GM23248 (cell line): ENCODE measurements at places on chromosomes 2 and 18.

DNA sequence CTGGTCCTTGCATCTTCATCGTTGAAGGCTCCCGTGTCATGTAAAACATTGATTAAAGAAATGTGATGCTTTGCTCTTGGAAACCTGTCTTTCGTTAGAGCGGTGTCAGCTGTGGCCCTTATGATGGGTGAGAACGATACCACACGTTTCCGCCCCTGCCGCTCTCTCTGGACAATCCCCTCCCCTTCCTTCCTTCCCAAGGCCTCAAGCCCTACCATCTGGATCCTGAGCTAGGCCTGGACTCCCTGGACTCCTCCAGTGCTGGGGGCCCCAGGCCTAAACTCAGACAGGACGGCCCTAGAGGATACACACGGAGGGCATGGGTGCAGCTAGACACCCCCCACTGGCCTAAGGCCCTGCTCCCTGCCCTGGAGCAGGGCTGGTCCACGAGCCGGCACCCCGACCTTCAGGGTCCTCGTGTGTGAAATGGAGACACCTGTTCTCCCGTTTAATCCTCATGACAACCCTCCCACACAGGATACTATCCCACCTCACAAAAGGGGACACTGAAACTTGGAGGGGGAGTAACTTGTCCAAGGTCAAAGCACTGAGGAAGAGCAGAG is 13.2 kb downstream of the BIN1 start:
- DNase-seq: no peak

DNA sequence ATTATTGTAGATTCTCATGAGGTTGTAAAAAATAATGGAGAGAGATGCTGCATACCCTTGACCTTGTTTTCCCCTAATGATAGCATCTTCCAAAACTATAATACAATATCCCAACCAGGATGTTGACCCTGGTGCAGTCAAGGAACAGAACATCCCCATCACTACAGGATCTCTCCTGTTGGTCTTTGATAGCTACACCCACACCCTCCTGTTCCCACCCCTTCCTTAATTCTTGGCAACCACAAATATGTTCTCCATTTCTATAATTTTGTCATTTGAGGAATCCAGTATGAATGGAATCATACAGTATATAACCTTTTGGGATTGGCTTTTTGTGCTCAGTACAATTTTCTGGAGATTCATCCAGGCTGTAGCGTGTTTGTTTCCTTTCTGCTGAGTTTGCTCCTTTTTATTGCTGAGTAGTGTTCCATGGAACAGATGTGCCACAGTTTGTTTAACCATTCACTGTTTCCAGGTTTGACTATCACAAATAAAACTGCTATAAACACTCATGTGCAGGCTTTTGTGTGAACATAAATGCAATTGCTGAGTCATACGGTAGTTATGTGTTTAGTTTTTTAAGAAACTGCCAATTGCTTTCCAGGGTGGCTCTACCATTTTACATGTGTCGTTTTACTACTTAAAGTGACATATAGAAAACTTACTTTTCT is 22.2 kb downstream of the MCFD2 start:
- peak; percentile 60 for DNase-seq

DNA sequence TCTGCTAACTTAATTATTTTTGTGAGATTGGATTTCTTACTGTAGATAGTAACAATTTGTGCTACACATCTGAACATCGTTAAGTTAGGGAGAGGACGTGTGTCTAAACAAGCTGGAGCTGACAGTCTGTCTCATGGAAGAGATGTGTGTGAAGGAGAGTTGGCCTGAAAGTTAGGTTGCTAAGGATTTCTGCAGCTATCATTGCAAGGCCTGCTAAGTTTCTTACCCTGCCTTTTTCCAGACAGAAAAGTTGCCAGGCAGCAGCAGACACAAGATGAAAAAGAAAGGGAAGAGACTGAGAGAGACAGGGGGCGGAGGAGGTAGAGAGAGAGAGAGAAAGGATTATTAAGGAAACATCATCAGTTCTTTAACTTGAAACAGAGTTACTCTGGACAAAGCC is 4.1 kb upstream of the LRP1B start:
- no peak for DNase-seq

DNA sequence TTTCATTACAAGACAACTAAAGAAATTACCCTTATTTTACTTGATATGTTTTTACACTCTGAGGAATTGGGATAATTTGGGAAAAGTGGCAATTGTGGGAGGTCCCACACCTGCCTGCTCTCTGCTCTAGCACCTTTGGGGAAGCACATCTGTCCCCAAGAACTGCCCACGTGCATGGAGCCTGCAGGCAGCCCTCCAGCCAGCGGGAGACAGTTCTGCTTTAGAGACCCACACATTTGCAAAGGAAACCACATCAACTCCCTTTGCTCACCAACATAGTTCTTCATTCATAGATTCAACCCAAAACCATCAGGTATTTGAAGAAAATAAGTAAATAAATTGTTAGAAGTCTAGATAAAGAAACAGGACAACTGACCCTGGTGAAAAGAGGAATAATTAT is 239.9 kb upstream of the ID2 start:
- DNase-seq: no peak

DNA sequence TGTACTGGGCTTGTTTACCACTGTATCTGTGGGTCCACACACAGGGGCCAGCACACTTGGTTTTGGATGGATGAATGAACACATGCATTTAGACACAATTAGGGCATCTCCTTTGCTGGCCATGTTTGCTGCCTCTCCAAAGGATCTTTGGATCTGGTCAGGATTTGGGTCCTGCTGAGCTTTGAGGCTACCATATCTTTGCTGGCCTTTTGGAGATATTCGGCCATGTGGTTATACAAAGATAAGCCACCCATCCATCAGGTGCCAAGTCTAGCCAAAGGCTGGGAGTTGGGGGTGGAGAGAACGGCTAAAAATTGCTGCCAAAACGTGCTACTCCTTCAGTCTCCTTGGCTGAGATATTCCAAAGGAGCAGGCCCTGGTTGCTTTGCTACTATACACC is 18.2 kb upstream of the FZD7 start:
- no peak for DNase-seq

- DNase-seq: no peak
Observed at GRCh38 chr2:170605862-170606261, 109.3 kb upstream of the SP5 start.

GRCh38 chr18:56196495-56197225 is 441.7 kb downstream of the TXNL1 start:
- no peak for DNase-seq

- no peak for DNase-seq
Observed at GRCh38 chr2:24410976-24411375, 50.6 kb upstream of the ITSN2 start.

- no peak for DNase-seq
Observed at GRCh38 chr2:137048455-137048854, 283.1 kb downstream of the THSD7B start.

GRCh38 chr2:53630026-53630606 is 137.5 kb upstream of the CHAC2 start:
- no peak for DNase-seq

DNA sequence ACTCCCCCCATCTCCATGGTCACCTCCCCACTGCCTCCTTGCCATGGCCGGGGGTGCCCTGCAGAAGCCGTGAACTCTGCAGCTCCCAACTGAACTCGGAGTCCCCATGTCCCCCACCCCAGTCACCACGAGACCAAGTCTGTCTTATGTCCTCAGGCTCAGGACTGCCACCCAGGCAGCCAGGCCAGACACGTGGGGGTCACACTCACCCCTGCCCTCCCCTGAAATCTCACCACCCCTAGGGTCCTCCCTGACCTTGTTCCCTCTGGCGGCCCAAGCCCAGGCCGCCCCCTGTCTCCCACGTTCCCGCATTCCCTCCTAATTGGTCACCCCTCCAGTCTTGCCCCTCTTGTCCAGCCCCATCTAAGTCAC is 11.0 kb downstream of the AQP12A start:
- DNase-seq: no peak

GRCh38 chr2:204662956-204663355 is 117.7 kb downstream of the PARD3B start:
- no peak for DNase-seq

DNA sequence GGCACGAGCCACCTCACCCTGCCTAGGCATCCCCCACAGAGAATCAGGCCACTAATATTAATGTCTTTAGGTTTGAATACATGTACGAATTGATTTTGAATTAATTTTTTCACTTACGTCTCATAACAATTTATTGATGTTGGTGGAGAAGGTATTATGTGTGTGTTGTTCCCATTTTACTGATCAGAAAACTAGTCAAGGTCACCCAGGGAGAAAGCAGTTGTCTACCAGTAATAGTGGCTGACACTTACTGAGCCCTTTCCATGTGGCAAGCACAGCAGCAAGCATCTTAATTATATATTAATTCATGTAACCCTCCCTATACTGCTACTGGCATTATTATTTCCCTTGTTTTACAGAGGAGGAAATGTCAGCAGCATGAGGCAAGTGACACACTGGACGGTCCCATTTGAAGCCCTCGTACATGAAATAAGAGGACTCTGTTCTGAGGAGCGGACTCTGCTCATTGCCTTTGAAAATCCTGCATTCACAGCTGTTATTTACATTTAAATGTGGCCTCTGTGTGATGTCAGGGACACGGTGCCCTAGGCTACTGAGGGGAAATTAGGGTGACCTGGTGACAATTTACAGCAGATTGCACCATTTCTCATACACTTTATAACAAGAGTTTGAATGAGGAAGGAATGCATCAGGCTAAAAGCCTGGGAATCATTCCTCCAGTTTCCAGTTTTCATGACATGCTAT is 30.9 kb upstream of the KCNE4 start:
- DNase-seq: no peak

DNA sequence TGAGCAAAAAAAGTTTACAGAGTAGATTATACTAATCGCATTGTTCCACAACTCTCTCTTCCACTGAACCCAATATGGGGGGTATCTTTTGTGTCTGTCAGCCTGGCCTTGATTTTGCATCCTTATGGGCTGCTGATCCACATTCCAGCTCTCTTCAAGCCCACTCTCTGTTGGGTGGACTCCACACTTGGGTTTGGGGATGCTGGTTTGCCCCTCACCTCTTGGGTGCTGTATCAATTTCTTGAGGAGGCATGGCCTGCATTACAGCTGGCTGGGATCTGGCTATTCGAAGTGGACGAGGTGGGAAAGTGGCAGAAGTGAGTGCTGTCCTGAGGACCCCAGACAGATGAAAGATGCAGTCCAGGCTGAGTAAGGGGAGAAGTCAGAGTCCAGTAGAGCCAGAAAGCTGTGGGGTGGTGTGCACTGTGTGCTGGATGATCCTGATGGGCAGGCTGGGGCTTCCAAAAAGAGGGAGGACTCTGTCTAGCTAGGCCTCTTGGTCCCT is 141.4 kb downstream of the CAPN13 start:
- DNase-seq: no peak

DNA sequence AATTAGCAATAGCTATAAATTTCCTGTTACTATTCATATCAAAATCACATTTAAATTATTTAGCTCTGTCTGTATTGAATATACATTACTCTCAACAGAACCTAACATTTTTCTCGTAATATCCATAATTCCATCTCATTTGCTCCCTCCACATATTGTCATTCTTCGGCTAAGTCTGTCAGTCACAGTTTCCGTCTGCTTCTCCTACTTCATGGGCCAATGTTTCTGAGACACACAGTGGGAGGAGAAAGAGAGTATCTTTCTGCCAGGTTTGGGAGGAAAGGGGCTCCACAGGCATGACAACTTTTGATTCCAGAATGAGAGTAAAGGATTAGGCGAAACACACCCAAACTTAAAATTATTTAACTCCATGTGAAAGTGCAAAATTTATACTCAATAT is 273.1 kb upstream of the SMIM21 start:
- DNase-seq: no peak

GRCh38 chr2:241892299-241893137 is 23.0 kb downstream of the RTP5 start:
- DNase-seq: peak; percentile 59

DNA sequence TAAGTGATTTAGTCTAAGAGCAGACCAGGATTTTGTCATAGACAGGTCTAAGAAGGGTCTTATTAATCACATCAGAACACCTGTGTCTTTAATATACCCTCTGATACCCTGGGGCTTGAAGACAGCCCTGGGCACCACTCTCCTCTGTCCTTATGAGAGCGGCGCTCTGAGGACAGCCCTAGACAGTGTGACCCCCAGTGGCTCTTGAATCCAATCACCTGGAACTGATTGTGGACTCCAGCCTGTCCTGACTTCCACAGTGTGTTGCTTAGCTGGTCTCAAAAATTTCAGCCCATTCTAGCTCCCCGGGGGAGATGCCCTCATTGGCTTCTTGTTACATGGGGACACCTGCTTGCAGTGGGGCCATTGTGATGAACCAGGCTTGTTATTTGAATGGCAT is 195.8 kb upstream of the SMAD2 start:
- DNase-seq: no peak

DNA sequence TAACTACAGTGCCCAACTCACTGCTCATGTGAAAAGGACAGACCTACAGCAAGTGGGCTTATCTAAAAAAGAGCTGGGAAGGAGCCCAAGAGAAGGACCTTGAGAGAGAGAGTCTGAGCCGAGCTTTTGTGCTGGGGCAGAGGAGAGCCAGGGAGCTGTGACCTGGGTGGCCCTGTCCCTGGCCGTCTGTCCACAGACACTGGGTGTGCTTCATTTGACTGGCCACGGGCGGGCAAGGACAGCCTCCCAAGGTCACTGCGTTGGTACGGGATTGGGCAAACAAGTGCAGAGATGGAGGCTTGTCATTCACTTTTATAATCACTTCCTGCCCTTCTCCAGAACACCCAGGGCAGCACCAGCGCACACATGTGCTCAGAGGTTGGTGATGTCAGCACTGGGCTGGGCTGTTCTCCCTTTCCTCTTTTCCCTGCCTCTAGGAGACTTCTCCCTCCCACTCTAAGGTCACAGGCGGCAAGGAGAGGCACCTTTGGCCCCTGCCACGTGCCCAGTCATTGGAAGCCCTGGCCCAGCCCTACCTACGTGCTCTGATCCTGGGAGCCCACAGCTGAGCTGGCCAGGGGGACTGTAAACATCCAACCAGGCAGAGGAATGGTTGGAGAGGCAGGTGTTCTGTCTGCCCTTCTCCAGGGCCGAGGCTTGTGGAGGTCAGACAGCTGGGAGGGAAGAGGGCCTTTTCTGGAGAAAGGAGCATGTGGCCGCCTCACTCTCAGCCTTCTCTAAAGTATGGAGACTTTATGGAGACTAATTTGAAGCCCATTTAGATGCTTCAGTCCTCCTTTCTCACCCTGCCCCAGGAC is 6.4 kb upstream of the PSD4 start:
- DNase-seq: peak; percentile 28

- DNase-seq: no peak
Observed at GRCh38 chr18:11114653-11115052, 34.7 kb downstream of the PIEZO2 start.

DNA sequence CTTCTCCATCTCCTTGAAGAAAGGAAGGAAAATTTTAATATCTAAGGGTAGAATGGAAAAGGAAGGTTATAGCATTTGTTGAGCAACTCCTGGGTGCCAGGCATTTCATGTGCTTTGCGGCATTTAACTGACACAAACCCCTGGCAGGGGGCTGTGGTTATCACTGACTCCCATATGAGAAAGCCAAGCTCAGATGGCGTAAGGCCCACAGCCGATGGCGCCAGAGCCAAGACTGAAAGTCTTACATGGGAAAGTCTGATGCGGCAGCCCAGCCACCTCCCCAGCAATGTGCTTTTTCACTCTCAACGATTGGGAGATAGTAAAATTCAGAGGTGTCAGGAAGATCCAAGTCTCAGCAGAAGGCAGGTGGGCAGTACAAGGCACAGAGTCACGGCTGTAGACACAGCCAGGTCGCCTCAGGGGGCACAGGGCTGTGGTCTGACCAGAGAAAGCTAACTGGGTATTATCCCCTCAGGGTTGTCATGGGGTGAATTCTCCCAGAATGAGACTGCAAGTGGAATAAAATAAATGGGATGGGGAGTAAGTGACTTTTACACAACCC is 324.2 kb upstream of the NCKAP5 start:
- DNase-seq: no peak

GRCh38 chr2:129388870-129389269 is 590.6 kb upstream of the RAB6C start:
- DNase-seq: no peak
